ENCODE measurements at places on chromosomes 6 and 20.
A peak's percentile ranks its signal among the peaks of the same experiment; 100 is the strongest.

GRCh38 chr20:17958373-17959256 lies 10.0 kb downstream of the SNX5 start:
- no peak for DNase-seq

DNA sequence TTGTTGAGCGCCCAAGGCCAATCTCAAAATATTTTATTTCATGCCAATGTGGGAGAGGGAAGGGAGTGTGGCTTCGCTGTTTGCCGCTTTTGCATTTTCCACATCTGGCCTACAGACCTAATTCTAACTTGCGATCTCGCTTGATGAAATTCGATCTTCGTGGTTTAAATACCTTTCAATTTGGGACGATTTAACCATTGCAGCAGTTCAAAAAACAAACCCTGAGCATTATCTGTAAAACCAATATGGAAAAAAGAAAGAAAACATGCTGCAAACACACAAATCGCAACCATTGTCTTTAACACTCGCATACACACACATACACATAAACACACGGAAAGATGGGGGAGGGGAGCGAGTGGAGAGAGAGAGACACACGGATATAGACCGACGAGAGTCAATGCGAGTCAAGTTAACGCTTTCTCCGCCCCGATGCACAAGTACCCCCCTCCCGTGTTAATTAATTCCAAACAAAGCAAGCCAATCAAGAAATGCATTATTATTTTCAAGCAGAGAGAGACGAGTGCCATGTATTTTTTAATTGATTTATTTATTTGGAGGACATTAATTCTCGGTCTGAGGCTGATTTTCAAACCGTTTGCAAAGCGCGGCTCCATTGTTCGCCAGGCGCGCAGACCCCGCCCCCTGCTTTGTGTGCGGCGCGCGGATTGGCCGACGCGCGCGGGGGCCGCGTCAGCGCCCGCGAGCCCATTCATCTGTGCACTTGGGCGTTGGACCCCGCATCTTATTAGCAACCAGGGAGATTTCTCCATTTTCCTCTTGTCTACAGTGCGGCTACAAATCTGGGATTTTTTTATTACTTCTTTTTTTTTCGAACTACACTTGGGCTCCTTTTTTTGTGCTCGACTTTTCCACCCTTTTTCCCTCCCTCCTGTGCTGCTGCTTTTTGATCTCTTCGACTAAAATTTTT lies at the start of gene MARCKS:
Gene MARCKS, plus strand, starts transcription at position 721 of the 931 bp plus-strand sequence. CDS start 401 bp downstream, outside the sequence.
- no peak for DNase-seq

GRCh38 chr20:56411759-56412472 lies at the start of gene CASS4:
Gene CASS4 (plus strand): TSS chr20:56412260. CDS start chr20:56412459, 199 bp downstream.
- DNase-seq, result no peak

DNA sequence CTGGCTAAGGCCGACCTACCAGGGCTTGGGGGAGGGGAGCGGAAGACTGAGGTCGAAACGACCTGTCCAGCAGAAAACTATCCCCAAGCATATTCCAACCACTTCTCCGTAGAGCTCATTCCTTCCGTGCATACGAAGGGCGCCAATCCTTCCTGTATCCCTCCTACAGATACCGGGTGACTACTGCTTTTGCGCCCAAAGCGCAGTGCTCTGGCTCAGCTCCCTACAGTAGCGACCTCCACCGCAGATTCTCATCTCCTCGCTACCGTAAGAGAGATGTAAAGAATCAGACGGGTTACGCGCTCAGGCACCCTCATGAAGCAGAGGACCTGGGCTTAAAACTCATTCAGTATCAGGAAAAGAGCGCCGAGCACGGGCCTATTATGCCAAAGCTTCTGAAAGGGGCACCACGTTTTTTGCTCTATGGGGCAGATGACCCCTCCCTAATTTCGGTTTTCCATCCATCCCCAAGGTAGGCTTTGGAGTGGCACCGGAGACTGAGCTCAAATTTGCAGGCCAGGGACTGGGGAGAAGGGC lies 563 bp upstream of the NNAT start:
- no peak for DNase-seq

DNA sequence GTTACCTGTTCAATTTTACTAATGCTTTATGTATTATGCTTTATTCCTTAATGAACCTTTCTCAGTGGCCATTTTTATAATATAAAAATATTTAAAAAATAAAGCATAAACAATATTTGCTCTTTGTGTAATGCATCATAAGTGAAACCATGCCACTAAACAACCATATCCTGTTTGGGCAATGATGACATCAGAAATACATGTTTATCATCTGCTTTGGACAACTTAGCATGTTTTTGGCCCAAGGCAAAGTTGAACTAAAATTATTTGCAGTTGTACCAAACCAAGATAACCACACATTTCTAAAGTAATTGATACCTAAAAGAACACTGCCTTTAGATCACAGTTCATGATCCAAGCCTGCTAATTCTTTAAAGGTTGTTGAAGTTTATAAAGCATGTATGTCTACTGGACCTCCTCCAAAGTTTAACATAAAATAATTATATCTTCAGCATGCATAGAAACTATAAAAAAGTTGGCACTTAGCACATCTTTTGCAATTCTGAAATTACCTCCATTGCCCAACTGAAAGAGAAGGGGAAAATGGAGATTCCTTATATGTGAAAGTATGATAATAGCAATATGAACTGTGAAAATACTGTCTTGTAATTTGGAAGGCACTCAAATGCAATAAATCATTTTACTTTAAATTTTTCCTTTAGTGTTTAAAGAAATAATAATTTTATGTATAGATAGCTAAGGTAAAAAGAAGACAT lies 325.6 kb upstream of the RUNX2 start:
- no peak for DNase-seq

GRCh38 chr6:26280407-26280806 lies 84.6 kb upstream of the BTN3A2 start:
- no peak for DNase-seq

DNA sequence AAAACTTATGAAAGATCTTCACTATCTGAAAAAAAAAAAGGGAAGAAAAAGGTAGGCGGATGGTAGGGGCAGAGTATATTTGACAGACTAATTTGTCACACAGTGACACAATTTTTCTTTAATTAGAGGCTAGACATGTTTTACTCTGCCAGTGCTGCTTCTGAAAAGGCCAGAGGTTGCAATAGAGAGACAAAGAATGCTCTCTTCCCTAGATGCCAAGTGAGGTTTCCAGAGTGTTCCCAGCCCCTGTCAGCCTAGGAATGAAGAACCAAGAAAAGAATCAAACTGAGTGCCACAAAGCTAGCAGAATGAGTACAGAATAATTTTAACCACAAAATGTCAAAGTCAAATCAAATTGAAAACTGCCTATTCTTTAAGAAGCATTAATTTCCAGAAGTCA lies 13.0 kb downstream of the PNISR start:
- DNase-seq, result no peak

GRCh38 chr6:162750776-162751175 lies 23.0 kb downstream of the PACRG start:
- peak; percentile 17 for DNase-seq

GRCh38 chr6:11341867-11342266 lies 109.4 kb upstream of the NEDD9 start:
- no peak for DNase-seq

- DNase-seq, result no peak
These were observed 5.0 kb upstream of the RTF2 start for GRCh38 chr20:56463428-56463827.

- DNase-seq, result no peak
These were observed 94.6 kb downstream of the FOXA2 start for GRCh38 chr20:22489626-22490286.

- DNase-seq, result no peak
These were observed 76.3 kb downstream of the CDK19 start for GRCh38 chr6:110738899-110739365.

DNA sequence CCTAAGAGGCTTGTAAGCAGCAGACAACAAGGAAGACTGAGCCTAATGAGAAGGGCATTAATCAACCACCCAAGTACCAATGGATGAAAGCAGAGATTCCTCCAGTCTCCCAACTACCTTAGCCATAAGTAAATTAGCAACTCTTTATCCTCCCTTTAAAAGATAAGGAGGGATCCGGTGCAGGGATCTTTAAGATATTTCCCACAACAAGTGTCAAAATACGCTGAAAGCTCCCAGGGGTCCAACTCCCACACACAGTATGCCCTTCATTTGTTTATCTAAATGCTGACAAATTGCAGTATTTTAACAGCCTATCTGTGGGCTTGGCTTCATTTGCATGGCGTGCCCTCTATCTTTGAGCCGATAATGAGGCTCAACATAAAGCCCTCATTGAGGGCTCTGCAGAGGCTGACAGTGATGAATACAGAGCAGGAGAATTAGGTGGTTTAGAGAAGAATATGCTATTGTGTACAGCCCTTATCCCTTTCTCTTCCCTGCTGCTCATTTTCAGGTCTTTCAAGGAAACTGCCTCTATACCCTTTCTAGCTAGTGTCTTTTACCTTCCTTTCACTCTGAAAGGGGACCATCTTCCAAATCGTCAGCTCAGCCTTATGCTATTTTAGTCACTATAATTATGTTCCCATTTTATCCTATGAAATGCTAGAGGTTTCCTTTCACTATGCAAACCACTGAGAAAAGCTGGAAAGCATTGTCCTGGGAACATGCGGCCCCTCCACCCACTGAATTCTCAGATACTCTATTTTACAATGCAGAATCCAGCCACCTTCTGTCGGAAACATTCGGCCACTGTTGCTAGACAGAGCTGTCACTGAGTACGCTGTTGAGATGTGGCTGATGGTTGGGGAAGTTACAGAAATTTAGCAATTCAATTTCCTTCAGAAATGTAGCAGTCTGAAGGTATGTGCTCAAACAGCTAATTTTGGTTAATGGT lies 575.2 kb upstream of the JAG1 start:
- DNase-seq, result no peak

- DNase-seq, result peak; percentile 76
These were observed 203.5 kb upstream of the CITED2 start for GRCh38 chr6:139577763-139578604.

- peak; percentile 40 for DNase-seq
These were observed at the start of gene SCGN for GRCh38 chr6:25652007-25652515. Gene SCGN (plus strand): TSS chr6:25652215. CDS start chr6:25652404, 189 bp downstream.

DNA sequence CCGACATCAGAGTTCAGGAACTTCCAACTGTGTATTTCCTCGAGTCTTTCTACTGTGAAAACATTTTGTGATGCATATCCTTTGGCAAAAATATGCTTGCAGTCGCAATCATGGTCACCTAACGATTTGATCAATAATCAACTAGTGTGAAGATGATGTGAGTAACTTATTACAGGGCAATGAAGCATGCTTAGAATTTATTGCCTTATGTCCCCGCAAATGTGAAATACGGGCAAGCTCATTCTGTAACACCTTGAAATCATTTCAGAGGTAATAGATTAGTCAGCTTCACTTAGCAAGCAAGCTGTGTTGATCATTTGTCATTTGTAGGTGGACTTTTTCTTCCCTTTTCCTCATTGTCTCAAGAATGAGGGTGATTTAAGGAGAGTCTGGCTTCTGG lies 67.9 kb upstream of the DOK5 start:
- DNase-seq, result no peak

- no peak for DNase-seq
These were observed 359.6 kb downstream of the LAMA2 start for GRCh38 chr6:129242546-129242945.

DNA sequence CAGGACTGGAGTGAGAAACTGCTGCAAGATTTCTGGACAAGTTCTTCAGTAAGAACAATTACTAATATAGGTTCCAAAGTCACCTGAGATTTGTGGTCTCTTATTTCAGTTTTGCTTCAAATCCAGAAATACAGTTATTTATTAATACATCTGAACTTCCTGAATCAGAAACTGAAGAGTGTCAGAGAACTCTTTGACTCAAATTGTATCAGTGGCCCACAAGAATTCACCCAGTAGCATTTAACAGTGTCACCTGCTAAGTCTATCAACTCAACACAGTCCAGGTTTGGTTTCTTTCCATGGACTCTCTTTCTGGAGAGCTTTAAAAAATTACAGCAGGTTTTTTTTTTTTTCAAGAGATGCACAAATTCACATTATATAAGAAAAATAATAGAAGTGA lies 18.8 kb upstream of the NHSL1 start:
- no peak for DNase-seq

DNA sequence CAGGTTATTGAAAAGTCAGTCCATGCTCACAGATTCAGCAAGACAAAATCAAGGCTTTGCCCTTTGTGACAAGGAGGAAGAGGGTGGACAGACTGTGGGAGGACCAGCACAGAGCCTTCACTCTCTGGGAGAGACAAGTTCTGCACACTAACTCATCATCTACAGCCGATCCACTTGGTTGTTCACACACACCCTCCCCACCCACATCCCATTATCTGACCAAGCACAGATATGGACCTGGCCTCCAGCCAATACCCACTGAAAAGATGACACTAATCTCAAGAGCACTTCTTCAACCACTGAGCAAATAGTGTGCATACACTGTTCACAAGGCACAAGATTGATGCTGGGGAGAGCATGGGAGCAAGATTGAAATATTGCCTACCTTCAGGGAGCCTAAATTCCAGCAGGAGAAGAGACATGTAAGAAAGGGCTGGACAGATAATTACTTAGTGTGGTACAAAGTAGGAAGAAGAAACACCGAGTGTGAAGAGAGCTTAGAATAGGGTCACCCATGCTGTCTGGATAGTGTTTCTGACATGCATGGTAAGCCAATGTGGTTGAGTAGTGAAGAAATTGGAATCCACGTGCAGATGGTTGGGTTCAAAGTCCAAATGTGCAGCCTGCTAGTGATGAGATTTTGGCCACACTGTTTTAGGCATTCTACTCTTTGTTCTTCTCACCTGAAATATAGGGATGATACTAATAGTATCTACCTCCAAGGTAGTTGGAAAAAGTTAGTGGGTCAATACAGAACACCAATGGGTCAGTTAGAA lies 21.7 kb upstream of the IL17A start:
- no peak for DNase-seq

DNA sequence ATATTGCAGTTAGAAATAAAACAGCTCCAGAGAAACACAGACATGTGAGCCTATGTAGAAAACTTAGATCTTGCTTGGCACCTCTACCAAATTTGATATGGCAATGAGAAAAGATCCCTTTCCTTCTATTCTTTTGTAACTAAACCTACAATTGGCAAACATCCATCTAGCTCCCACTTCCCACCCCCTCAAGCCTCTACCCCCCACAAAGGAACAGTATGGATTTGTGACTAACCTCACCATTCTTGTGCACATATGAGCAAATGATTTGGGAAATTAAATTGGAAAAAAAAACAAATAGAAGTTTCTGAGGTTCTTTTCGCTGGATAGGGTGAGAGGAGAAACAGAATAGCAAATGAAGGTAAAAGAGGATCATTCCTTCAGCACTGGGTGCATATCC lies 85.8 kb upstream of the TIAM2 start:
- DNase-seq, result no peak
